Astrocyte of the cerebellum (primary cell): ENCODE measurements at places on chromosomes 5 and 9.

GRCh38 chr5:137305971-137306602, 193.0 kb downstream of the SPOCK1 start:
- no peak for DNase-seq

DNA sequence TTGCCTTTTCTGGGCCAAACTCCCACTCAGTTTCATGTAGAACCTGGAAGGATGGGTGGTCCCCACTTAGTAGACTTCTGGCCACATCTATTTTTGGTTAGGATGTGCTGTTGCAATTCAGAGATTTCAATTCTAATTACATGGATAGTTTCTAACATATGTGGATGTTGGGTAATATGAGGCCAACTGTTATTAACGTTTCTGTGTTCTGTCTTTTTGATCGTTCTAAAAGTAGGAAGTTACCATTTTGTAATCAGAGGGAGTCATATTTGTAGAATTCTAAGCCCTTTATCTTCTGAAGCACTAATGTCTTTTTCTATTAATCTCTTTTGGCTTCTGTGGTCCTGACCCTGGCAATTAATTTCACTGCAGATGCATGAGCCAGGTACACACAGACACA, 141.6 kb upstream of the SPEF2 start:
- no peak for DNase-seq

DNA sequence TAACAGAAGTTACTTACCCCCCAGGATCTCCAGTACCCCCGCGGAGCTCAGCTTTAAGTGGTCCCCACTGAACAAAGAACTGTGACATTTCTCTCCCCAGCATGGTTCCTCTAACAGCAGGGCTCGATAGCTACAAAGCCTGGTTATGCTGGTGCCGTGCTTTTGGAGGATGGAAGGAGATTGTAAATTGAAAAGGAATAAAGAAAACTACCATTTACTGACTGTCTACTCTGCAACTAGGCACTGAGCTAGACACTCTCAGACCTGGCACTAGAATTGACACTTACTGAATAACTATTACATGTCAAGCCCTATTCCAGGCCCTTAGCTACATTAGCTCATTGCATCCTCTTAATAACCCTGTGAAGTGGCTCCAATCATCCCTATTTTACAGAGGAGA, 145.3 kb downstream of the TTLL11 start:
- no peak for DNase-seq

GRCh38 chr5:148817606-148818005, 8.8 kb upstream of the ADRB2 start:
- no peak for DNase-seq

DNA sequence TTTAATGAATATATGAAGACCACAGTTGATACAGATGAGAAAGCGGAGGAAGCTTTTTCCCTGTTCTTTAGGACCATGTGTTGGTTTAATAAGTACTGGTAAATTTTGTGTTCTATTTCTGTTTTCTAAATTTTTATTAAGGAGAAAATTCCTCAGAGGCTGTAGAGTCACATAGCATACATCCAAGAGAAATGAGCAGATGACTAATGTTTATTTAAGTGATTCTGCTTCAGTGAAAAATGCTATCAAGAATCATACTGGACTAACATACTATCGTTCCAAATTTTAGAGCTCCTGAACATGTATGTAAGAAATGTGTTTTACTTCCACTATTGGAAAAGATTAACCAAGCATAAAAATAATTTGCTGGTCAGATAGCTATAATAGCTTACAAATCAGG, 115.0 kb downstream of the KIAA1958 start:
- DNase-seq = no peak

DNA sequence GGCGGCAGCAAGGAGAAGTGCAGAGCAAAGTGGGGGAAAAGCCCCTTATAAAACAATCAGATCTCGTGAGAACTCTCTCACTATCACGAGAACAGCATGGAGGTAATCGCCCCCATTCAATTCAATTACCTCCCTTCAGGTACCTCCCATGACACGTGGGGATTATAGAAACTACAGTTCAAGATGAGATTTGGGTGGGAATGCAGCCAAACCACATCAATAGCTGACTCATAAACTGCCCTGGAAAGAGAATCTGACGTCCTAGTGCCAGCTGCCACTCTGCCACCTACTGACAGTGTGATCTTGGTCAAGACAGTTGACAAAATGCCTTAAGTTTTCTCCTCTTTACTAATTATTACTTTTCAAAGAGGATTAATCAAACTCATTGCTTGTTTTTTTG, 128.3 kb downstream of the GPBP1 start:
- no peak for DNase-seq

DNA sequence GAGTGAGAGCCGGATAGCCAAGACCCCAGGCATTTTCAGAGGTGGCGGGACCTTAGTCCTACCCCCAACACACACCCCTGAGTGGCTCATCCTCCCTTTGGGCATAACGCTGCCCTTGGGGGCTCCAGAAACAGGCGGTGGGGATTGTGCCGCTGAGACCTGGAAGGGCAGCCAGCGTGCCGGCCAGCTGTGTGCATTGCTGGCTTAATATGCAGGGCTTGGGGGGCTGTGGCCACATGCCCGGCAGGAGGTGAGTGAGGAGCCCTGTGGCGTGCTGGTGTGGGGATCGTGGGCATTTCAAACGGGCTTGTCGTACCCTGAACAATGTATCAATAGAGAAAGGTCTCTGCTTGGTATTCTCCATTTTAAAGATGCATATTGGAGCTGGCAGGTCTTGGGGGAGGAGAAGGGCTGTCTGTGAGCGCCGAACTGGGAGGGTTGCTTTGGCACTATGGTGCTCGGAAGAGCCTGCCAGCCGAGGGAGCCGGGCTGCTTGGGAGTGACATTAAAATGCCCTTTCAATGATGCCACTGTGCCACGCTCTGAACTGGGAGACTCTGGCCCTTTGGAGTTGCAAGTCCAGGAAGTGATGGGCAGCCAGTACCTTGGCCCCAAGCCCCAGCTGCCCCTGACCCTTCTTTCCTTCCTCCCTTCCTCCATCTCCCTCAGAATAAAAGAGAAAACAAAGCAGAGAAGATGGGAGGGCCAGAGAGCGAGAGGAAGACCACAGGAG, 11.2 kb upstream of the OLFM1 start:
- DNase-seq = no peak

- no peak for DNase-seq
Observed at GRCh38 chr5:160020266-160020770, 11.4 kb downstream of the TTC1 start.

DNA sequence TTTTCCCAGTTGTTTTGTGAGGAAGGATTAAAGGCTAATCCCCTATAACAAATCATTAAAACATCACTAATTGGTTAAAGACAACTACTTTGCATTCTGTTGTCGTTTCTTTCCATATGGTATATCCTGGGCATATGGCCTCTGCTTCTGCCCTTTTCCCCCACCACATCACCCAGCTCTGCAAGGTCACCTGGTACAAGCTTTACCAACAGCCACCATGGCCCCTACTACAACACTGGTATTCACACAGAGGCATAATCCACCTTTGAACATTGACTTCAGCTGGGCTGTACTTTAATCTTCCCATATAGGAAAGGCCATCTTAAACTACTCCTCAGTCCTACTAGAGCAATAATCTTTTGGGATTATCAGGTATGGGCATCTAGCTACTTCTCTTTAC, 866.1 kb downstream of the TLE4 start:
- DNase-seq = no peak

DNA sequence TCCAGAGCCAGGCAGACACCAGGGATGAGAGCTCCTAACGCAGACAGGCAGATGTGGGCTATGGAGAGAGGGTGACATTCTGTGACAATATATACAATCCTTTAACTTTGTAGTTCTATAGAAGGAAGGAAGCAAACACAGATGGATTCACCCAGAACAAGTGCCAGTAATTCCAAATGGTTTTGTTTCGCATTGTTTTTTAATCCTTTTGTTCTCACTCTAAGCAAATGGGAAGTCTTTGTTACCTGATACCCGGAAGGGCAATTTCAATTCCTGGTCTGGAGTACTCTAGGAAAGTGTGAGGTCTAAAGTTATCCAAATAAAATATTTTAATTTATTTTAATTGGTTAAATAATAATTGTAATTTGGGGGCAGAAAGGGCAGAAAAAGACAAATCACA, 2.5 kb downstream of the FRMD3 start:
- DNase-seq = no peak

- DNase-seq = no peak
Observed at GRCh38 chr9:77847626-77848025, 184.0 kb downstream of the GNAQ start.

GRCh38 chr5:152315942-152316341, 89.1 kb downstream of the NMUR2 start:
- no peak for DNase-seq

DNA sequence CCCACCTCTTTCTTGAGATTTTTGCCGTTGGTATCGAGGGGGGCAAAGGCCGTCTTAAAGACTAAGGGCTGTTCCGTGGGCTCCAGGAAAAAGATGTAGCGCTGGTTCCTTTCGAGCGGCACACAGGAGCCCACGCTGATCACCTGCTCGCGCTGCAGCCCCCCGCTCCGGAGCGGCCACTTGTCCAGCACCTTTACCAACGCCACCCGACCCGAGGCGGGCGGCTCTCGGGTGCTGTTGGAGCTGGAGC, 781 bp downstream of the NRG2 start:
- no peak for DNase-seq

DNA sequence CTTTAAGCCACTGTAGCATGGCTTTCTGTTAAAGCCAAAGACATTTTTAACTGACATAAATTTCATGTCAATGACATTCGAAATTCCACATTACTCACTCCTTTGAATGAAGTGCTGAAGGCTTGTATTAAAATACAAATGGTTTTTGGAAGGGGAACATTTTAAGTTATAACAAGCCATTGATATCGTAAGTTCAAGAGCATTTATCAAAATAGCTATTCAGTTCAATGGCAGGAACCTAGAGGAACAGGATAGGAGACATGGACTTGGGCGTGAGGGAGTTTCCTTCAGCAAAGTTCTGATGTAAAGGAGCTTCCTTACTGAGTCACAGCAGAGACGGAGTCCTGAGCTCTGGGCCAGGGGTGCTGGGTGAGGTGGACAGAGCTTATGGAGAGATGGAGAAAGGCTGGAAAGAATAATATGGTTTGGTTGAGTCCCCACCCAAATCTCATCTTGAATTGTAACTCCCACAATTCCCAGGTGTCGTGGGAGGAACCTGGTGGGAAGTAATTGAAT, 631.8 kb downstream of the BNC2 start:
- DNase-seq = no peak

DNA sequence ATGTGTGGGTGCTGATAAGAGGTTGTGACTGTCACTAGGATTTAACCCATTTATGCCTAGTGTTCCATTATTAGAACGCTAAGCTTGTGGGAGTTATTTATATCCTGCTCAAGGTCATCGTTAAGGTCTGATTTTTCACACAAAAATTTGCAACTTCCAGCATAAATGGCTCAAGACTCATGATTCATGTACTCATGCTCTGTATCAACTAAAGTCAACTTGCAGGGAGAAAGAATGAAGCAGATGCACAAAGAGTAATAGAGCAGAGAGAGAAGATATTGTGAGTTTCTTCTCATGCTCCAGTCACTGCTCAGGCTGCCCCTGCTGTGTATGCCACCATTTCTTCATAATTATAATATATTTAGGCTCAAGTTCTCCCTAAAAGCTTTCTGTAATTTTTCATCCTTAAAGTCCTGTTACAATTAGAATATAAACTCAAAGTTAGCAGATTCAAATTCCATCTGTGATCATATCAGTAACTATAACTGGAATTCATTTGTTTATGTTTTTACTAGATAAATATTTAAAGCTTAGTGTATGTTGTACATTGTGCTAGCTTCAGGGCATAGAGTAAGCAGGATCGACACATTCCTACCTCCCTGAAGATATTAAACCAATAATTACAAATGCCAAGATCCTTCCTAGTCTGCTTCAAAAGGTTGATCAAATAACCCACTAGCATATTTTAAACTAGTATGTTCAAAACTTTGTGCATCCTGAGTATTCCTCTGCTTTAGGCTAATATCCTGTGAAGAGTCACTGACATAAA, 136.7 kb downstream of the NUDT12 start:
- no peak for DNase-seq

- no peak for DNase-seq
Observed at GRCh38 chr9:82970359-82970758, 92.6 kb downstream of the RASEF start.

- DNase-seq = no peak
Observed at GRCh38 chr5:36355516-36355915, 53.8 kb upstream of the RANBP3L start.

- DNase-seq = no peak
Observed at GRCh38 chr5:124605541-124605940, 140.9 kb downstream of the ZNF608 start.

DNA sequence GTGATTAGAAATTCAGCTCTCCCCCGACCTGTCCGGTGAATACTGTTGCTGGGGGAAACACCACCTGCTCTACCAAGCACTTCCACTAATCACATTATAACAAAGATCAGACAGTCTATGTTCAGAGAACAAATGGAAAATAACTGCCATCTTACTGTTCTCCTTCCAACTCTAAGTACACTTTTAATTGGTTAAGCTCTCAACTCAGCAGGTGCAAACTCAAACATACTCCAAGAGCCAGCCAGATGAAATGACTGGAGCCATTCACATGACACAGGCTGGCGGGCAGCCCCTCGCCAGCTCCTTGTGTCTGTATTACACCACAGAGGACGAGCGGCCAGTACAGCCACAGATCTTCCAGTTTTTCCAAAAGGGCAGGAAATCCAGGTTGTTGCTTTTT, 16.1 kb downstream of the LIFR start:
- DNase-seq = no peak

- DNase-seq = no peak
Observed at GRCh38 chr5:149062371-149063016, 368 bp downstream of the SH3TC2 start.

DNA sequence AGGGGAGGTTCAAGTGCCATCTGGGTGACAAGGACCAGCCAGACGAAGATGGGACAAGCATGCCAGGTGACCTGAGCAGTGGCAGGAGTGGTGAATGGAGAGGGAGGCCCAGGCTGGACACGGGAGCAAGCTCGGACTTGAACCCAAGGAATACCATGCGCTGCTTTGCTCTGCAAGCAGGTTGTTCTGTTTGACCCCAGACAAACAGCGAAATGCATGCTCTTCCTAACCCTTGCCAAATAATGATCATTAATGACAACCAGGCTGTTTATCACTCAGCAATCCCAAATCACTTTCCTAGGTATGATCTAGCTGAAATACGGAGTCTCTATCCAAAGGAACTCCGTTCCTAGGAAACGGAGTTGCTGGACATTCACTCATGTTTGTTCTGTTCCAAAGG, 77.4 kb downstream of the PTPDC1 start:
- no peak for DNase-seq
